ENCODE measurements at places on chromosomes 13 and 19. TPM values are rescaled to one million over a fixed set of nuclear protein-coding genes. Genes with fewer than 3 reads are reported as not detected.

GRCh38 chr13:49546561-49546960, 38.8 kb downstream of the RCBTB1 start:
- no peak overlapping the region for H3K4me3 ChIP-seq
- H3K4me1 ChIP-seq: no peaks in the 10 kb centered on the region
- DNase-seq: no peak
- H3K36me3 ChIP-seq: peaks cover 13% of the 10 kb centered on the region
- no peak overlapping the region for H3K27ac ChIP-seq

The FXYD1 gene
- 34.8 TPM for total RNA-seq

The ZNF112 gene
- 0.11 TPM for total RNA-seq

The ZNF675 gene
- total RNA-seq: 7.8 TPM

Measured in ascending aorta (tissue), 2 donors.